ENCODE measurements at places on chromosomes 2 and 18. TPM values are rescaled to one million over a fixed set of nuclear protein-coding genes. Genes with fewer than 3 reads are reported as not detected.
A peak's percentile ranks its signal among the peaks of the same experiment; 100 is the strongest.

ATP6V1B1 gene
- total RNA-seq, result not detected

SMAD7 gene
- total RNA-seq, result 76.3 TPM

CNDP1 gene
- total RNA-seq, result not detected

TDRD15 gene
- total RNA-seq, result not detected

SH2D6 gene
- 14.2 TPM for total RNA-seq

PDCD1 gene
- total RNA-seq, result 0.55 TPM

GPBAR1 gene
- 2.5 TPM for total RNA-seq

DSC3 gene
- 0.16 TPM for total RNA-seq

L3MBTL4 gene
- 4.4 TPM for total RNA-seq

HOXD8 gene
- 17.1 TPM for total RNA-seq

ABCB11 gene
- total RNA-seq, result 4.8 TPM

LRATD1 gene
- 123 TPM for total RNA-seq

ACADL gene
- 1.3 TPM for total RNA-seq

DSC1 gene
- total RNA-seq, result not detected

- no peak for DNase-seq
Measured at GRCh38 chr2:201955702-201956141, 77.9 kb upstream of the FZD7 start.

- DNase-seq, result no peak
Measured at GRCh38 chr2:159177957-159178356, 108.5 kb downstream of the WDSUB1 start.

GRCh38 chr2:138959031-138959430 is 178.8 kb upstream of the NXPH2 start:
- DNase-seq, result no peak

DNA sequence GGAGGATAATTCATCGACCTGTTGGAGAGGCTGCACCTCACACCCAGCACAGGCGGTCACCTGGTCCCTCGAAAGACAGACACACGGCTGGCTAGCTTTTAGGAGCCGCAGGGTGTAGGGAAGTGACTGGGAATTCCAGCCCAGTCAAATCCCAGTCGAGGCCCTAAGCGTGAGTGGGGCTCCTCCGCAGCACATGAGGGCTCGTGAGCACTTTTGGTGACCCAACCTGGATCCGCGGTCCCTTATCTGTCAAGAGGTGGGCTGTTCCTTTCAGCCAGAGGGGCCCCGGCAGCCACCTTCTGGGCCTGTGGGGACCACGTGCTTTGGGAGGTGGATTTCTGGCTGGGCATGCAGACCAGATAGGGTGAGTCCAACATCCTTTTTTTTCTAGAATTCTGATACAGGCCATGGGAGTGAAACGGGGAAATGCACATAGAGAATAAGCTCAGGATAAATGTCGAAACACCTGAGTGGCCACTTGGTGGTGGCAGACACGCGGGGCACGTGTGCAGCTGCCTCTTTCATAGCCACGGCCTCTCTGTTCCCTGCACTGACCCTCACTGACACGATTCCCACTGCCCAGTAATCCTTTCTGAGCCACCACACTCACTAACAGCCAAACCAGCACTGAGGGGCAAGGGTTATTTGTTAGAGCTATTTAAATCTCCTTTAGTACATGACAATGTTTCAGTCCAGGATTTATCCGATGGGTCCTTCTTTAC is 148.4 kb upstream of the PXDN start:
- DNase-seq, result no peak

DNA sequence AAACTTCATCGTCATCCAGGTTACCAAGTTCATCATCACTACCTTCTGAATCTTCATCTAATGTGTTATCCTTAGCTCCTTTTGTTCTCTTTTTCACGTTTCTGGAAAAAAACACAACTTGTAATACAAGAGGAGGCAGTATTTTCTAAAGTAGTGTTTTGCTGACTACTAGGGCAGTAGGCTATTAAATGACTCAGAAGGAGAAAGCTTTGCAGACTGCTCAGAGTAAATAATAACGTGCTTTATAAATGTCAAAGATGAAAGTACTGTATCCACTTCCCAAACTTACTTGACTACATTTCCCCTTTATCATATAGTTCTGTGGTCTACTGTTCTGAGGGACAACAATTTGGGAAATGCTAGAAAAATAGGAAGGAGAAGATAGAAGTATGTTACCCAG is 15.6 kb downstream of the CEBPZOS start:
- no peak for DNase-seq

GRCh38 chr2:199910338-199911051 is 598 bp upstream of the C2orf69 start:
- DNase-seq, result no peak

- DNase-seq, result no peak
Measured at GRCh38 chr2:212489719-212490346, 48.8 kb downstream of the ERBB4 start.

DNA sequence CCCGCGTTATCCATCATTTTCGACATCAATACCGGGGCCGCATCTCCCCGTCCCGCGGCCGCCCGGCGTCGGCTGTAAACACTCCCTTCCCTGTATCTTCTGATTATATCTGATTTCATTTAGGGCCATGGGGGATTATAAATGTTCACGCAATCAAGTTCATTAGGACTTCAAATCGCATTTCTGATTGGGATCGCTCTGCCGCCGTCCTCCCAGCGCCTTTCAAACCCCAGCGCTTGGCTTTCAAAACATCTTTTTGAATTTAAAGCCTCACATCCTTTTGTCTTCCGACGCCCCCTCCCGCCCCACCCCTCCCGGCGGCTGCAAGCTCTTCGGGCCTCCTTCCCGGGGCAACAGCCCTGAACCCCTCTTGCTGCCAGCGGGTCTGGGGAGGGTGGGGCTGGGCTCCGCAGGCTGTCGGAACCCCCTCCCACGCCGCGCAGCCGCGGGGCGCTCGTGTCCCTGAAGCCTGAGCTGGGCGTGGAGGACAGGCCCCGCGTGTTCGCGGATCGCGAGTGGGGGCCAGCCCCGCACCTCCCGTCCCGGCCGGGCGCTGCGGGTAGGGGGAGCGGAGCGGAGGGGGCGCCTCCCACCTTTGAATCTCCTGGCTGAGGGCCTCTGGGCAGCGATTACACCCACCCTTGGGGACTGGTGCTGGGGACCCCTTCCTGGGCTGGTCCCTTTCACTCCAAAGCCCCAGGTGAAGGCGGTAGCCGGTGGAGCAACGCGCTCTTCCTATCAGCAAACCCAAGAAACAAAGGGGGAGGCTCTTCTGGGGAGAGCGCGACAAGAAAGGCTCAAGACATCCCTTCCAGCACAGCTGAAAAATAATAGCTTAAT is 11.3 kb upstream of the GBX2 start:
- DNase-seq, result no peak

DNA sequence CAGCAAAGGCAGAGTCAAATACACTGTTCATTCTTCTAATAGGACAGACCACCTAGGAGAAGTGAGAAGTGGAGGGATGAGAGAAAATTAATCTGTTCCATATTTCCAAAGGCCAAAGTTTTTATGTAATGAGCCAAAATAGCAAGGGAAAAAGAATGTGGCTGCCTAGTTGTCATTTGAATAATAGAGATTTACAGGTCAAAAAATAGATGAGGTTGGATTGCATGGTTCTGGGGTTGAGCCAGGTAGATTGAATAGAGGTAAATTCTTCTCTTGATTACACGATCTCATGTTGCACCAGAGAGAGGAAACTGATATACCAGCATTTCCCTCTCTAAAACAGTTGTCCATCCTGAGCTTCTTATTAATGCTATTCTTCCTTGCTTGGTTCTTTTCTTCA is 325.8 kb downstream of the CCDC178 start:
- DNase-seq, result no peak

GRCh38 chr2:127400897-127401756 is 13.4 kb upstream of the MAP3K2 start:
- DNase-seq, result peak; percentile 88

DNA sequence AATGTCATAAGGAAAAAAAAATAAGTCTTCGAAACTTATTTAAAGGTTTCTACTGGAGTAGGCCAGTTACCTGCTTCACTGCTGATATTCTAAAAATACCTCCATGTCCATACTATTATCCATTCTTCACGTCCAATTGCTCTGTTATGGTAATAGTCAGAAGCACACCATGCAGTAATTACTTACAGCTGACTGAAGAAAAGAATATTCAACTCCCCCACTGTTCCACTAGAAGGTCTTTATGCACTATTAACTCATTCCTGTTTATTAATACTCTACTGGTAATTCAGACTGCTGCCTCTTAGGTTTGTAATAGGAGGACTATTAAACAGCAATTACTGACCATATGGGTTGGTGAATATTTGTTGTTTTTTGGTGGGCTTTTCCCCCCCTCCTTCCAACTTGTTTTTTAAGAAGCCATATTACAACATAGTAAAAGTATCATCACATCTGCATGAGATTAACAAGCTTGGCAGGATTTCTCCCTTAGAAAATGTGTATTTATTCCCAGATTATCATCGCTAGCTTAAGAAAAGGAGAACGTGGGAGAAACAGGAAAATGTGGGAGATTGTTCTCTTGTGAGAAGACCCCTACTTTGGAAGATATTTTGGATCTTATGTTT is 806.4 kb upstream of the FANCL start:
- no peak for DNase-seq

GRCh38 chr2:8258406-8258805 is 423.4 kb upstream of the ID2 start:
- DNase-seq, result no peak

- no peak for DNase-seq
Measured at GRCh38 chr2:159616286-159616701, at the start of gene BAZ2B. Gene BAZ2B, minus strand, starts transcription at chr2:159616548. Its CDS starts 137,829 bp downstream, at chr2:159478719.

DNA sequence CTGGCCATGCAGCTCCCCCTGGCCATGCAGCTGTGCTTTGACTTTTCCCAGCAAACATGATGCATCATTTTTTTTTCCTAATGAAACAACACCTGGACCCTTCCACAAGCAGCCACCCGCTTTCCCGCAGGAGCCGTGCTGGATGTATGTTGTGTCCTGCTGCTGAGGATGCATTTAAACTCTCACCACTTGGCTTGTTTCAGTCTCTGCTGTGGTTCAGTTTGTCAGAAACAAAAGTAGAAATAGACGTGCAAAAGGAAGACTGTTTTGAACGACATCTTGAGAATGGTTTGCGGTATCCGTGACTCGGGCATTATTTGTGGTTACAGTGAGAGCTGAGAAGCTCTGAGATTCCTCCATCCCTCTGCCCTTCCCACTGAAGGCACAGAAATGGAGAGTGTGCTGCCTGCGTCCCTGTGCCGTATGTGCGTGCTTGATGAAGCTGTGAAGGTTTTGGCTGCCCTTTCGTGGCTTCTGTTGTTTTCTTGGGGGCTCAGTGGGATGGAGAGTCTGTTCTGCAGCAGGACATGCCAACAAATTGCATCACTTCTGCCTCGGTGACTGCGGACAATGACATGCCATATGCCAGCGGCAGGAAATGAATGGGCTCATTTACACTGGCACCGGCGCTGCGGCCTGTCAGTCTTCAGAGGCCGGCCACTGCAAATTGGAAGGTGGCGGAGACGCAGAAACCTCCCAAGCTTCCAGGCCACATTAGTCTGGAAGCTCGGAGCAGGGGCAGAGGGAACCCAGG is 417.7 kb upstream of the SALL3 start:
- no peak for DNase-seq

GRCh38 chr2:71619230-71619741 is 165.9 kb downstream of the DYSF start:
- no peak for DNase-seq

DNA sequence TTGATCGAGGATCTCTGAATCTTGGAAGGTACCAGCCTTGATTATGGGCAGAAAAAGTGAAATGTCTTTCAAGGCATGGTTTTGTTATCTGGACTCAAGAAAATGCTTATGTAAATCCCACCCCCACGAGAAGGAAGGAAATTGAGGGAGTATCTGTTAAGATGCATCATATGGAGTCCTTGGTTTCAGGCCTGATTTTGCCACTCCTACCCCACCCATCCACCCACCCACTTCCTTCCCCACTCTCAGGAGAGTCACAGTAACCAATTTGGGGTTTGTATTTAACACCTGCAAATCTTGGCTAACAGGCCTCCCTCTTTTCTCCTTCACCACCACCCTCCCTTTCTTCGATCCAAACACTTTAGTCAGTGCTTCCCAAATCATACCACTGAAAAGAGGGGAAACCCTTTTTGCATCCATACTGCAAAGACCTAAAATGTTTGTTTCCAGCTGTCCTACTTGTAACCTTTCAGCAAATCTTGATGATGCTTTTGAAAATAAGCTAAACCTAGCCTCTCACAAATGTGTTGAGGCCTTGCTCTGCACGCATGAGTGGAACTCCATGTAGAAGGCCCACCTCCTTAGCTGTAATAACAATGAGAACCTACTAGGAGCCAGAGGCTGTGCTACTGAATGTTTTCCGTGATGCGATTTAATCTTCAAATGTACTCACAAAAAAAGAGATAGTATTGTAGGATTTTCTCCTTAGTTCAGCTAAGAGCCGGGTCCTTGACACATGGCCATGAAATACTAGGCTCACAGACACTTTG is 34.8 kb downstream of the POU3F3 start:
- no peak for DNase-seq

DNA sequence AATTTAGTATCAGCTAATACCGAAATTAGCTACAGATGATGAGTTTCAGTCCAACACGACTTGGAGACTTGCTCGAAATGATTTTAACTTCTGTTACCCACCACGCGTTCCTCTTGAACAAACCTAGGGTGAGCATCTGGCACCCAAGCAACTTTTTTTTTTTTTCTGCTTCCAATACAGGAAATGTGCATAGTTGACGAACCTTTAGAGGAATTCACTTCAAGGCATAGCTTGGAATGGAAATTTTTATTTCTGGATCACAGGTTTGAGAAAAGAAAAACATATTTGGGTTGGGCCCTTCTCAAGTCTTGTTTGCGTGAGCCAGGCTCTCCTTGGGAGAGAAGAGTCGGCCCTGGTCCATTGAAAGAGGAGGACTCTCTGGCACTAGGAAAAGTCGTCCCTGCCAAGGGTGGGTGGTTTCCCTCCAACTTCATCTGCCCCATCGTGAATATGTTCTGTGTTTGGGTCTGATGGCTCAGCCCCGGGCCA is 37.4 kb upstream of the RPL31 start:
- DNase-seq, result no peak

DNA sequence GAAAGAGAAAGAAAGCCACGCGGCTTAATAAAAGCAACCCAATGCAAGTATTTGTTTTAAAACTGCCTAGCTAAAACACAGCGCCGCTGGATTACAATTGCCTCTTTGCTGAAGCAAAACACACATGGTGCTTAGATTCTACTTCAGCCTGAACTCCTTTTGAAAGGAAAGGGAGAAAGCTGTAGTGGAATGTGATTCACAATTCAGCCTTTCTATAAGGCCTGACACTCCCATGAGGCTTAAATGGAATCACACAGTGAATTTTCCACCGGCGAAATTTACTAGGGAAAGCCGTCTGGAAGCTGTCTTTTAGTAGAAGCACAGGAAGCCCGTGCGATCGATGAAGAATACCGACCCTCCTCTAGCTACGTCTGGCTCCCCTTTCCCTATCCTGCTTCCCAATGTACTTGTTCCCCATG is 348.0 kb downstream of the DLGAP1 start:
- DNase-seq, result no peak

GRCh38 chr2:47471429-47472116 is 68.6 kb downstream of the MSH2 start:
- DNase-seq, result no peak

GRCh38 chr2:182444170-182444569 is 17.3 kb upstream of the PDE1A start:
- DNase-seq, result no peak

DNA sequence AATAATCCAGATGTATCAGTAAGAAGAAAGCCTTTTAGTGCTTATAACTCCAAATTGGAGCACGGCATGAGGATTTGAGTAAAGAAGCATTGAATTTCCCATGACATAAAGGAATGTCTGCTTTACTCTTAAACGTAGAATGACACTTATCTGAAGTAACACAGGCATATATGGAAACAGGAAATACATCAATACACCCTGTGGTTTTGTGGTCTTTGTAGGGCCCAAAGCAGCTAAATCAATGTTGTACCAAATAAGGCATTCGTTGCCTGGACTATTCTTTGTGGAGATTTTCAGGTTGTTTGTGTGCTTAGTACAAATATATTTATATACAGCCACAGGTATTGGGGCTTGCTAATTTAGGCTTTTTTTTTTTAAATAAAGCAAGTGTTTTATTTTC is 660.5 kb downstream of the LRRTM4 start:
- DNase-seq, result no peak
